Epithelial cell of alveolus of lung (primary cell): ENCODE measurements at places on chromosomes 6 and 20. TPM values are rescaled to one million over a fixed set of nuclear protein-coding genes. Genes with fewer than 3 reads are reported as not detected.

The DSP gene
- 2.2 and 12.7 TPM in 2 replicates for total RNA-seq

The TMEM74B gene
- 0.26 TPM in 1 of 2 replicates, not detected in the other for total RNA-seq

The LPA gene
- total RNA-seq, result not detected in 2 replicates

The E2F1 gene
- total RNA-seq, result 3.9 and 13.4 TPM in 2 replicates

The DOK5 gene
- 2.1 and 4.3 TPM in 2 replicates for total RNA-seq

The SLC18B1 gene
- total RNA-seq, result 5.7 and 6.1 TPM in 2 replicates

The CPNE5 gene
- 0.26 TPM in 1 of 2 replicates, not detected in the other for total RNA-seq
